ENCODE measurements at places on chromosomes 13 and 19.

- no peak for DNase-seq
- no peaks in the 10 kb centered on the region for H3K36me3 ChIP-seq
- H3K4me3 ChIP-seq = no peak overlapping the region
- no peak overlapping the region for H3K27ac ChIP-seq
- no peaks in the 10 kb centered on the region for H3K4me1 ChIP-seq
- no peaks in the 10 kb centered on the region for H3K27me3 ChIP-seq
Observed at GRCh38 chr19:42367929-42368328, 22.2 kb downstream of the CNFN start.

DNA sequence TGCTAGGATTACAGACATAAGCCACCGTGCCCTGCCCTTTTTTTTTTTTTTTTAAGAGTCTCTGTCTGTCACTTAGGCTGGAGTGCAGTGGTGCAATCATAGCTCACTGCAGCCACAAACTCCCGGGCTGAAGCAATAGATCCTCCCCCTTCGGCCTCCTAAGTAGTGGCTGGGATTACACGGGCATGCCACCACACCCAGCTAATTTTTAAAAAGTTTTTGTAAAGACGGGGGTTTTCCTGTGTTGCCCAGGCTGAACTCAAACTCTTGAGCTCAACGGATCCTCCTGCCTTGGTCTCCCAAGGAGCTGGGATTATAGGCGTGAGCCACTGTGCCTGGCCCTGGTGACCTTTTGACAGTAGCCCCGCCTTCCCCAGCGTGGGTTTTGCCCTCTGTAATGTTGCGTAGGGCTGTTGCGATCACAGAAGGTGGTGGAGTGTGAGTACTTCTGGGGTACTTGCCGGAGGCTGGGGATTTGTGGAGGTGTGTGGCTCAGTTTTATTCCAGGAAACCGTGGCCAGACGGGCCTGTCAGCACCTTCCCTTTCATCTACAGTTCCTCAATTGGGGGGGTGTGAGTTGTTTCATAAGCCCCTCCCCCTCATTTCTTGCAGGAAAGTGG is 11.6 kb upstream of the RETN start:
- no peak overlapping the region for H3K4me3 ChIP-seq
- no peak for DNase-seq
- no peak overlapping the region for H3K27ac ChIP-seq
- H3K4me1 ChIP-seq = peaks cover 16% of the 10 kb centered on the region

GRCh38 chr13:23447927-23448326 is 14.4 kb upstream of the SACS start:
- no peaks in the 10 kb centered on the region for H3K4me1 ChIP-seq
- H3K4me3 ChIP-seq = no peak overlapping the region
- DNase-seq = no peak
- no peaks in the 10 kb centered on the region for H3K27me3 ChIP-seq

DNA sequence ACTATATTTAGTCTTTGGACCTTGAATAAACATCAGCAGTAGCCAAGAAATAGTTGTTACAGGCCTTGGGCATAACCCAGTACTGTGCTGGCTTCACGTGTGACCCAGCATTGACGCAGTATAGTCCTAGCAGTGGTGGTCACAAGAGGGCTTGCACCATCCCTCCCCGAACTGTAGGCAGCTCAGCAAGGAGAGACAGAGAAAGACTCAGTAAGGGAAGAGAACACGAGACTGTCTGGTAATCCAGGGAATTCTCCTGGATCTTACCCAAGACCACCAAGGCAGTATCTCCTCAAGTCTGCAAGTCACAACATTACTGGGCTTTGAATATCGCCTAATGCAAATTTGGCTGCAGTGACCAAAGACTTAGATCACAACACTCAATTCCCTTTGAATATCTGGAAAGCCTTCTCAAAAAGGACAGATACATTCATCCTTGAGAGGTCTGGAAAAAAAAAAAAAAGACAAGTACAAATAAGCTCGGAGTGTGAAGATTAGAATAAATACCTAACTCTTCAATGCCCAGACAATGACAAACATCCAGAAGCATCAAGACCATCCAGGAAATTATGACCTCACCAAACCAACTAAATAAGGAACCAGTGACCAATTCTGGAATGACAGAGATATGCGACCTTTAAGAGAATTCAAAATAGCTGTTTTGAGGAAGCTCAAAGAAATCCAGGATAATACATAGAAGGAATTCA is 39.7 kb downstream of the CAB39L start:
- DNase-seq = no peak
- H3K36me3 ChIP-seq = no peaks in the 10 kb centered on the region
- H3K27ac ChIP-seq = no peak overlapping the region
- no peak overlapping the region for H3K4me3 ChIP-seq
- no peaks in the 10 kb centered on the region for H3K4me1 ChIP-seq
- no peaks in the 10 kb centered on the region for H3K27me3 ChIP-seq
